ENCODE measurements at places on chromosomes 7 and 10. TPM values are rescaled to one million over a fixed set of nuclear protein-coding genes. Genes with fewer than 3 reads are reported as not detected.
A peak's percentile ranks its signal among the peaks of the same experiment; 100 is the strongest.

DNA sequence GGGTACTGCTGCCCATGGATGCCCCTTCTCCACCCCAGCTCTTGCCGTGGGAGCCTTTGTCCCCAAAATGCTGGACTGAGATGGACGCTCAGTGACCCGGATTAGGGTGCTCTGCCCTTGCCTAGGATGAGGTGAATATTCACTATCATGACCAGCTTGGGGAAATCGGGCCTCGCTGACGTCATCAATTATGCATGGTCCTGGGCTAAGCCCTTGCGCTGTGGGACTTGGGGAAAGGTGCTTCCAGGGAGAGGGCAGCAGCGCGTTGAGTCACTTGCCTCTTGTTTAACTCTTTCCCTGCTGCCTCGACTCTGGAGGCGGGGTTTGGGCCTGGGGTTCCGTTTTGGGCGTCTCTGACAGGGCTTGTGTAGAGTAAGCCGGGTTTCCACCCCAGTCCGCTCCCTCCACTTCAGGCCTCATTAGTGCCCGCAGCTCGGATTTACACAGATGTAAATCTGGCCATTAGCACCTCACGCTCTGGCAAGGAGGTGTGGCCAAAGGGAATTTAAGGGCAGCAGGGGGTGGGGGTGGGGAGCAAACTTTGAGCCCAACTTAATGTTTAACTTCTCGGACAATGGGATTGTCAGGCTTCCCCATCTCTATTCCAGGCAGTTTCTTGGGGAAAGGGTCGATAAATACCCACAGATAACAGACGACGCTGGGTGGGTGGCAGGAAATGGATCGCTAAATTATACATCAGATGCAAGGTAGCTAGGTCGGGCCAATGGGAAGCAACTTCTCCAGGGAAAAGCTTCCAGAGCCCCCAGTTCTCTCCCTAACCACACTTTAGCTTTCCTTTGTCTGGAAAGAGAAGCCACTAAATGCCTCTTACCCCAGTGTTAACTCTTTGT lies 51.3 kb upstream of the TCF7L2 start:
- no peak for DNase-seq

DNA sequence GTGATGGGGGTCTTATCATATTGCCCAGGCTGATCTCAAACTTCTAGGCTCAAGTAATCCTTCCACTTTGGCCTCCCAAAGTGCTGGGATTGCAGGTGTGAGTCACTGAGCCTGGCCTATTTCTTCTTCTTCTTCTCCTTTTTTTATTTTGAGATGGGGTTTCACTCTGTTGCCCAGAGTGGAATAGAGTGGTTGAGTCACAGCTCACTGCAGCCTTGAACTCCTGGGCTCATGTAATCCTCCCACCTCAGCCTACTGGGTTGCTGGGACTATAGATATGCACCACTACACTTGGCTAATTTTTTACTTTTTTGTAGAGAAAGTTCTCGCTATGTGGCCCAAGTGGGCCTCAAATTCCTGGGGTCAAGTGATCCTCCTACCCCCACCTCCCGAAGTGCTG lies 124.3 kb downstream of the SKIDA1 start:
- no peak for DNase-seq

GRCh38 chr10:37712489-37713131 lies 144.8 kb downstream of the ZNF248 start:
- DNase-seq: peak; percentile 55

DNA sequence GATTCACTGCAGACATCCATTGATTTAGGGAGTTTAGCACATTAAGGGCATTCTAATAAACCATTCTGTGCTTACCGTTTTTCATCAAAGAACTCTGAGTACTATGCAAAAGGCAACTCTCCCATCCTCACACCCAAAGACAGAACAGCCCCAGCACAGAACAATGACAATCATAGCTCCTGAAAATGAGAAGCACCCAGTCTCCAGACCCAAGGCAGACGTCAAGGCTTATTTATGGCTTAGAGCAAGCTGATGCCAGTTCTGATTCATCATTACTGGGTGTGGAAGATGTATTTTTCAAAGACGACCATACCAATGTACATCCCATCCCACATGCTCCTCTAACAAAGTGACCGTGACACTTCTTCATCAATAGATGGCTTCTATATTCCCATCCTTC lies 67.6 kb downstream of the OSBPL3 start:
- no peak for DNase-seq

DNA sequence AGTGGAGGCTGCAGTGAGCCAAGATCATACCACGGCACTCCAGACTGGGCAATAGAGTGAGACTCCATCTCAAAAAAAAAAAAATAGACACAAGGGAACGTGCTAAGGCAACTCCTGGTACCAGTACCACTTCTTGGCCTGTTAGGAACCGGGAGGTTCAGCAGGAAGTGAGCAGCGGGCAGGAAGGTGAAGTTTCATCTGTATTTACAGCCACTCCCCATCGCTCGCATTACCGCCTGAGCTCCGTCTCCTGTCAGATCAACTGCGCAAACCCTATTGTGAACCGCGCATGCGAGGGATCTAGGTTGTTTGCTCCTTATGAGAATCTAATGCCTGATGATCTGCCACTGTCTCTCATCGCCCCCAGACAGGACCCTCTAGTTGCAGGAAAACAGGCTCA lies 69.9 kb upstream of the FOXK1 start:
- DNase-seq: no peak

DNA sequence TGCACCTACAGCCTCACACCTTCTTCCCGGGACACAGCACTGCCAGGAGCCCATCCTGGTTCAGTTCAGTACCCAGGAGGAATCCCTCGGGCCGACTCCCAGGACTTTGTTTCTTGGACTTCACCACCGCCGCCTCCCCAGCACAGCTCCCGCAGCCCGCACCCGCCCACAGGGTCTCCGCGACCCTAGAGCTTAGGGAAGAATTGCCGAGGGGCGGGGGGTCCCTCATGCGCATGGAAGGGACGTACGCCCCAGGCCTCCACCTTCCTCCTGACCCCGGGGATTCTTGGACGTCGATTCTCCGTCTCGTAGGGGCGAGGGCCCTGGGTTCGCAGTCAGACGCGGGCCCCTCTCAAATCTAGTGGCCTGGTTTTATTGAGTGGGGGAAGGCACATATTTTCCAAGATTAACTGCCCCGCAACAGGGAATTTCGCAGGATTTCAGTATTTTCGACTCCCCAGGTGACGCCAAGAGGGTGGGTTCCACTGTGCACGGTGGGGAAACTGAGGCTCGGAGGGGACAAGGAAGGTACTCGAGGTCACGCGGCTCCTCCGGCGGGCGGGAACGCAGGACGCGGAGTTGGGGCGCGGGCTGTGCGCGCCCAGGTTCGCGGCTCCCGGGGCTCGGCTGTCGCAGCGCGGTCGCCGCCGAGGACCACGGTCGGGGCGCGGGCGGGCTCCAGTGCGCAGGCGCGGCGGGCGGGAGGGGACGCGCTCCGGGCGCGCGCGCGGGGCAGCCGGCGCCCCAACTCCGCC lies at the start of gene ADCY1:
Gene ADCY1, plus strand, starts transcription at position 708 of the 755 bp plus-strand sequence. CDS start 176 bp downstream, outside the sequence.
- DNase-seq: peak; percentile 38

GRCh38 chr10:35533565-35533964 lies 71.6 kb upstream of the GJD4 start:
- no peak for DNase-seq

- DNase-seq: no peak
Measured at GRCh38 chr10:85602713-85603112, 763.9 kb downstream of the GRID1 start.

GRCh38 chr10:43376046-43376635 lies 4.7 kb downstream of the FXYD4 start:
- no peak for DNase-seq

GRCh38 chr7:104818961-104819880 lies 194.8 kb upstream of the KMT2E start:
- no peak for DNase-seq

GRCh38 chr7:75689246-75690099 lies 49.3 kb downstream of the HIP1 start:
- no peak for DNase-seq

- no peak for DNase-seq
Measured at GRCh38 chr10:133297504-133297903, 11.2 kb downstream of the TUBGCP2 start.

DNA sequence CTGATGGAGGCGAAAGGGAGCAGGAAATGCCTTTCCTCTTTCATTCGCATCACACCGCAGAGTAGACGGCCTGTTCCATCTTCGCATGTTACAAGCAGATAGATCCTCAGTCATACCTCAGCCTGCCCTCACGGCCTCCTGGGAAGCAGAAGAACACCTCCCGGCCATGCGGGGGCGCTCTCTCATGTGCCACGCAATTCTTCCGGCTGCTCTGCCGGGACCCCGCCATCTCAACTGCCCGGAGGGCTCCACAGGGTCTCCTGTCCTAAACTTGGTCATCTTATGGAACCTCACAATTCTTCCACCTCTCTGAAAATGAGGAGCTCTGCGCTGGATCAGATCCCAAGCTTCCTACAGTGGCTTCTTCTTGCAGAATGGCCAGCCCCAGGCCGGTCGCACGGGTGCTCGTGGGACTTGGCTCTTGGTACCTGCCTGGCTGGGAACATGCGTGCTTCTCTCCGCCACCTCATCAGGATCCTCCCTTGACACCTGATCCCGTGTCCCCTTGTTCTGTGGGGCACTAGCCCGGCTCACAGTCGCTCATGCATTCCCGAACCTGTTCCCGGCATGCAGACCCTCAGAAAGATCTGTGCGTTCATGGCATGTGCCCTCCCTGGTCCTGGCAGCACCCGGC lies 262.8 kb upstream of the SHH start:
- DNase-seq: no peak

DNA sequence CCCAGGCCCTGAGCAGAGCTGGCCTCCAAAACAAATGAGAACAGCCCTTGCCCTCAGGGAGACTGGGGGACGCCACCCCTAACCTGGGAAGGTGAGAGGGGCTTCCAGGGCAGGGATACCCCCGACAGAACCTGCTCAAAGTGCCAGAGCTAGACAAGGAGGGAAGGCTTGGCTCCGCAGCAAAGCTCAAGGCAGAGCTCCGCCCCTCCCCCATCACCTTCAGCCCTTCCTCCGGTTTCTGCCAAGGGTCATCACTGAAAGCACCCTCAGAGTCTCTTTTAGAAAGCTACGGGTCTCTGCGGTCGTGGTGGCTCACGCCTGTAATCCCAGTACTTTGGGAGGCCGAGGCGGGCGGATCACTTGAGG lies 73.4 kb upstream of the CUX1 start:
- no peak for DNase-seq

MMD2 gene
- not detected for total RNA-seq

UCMA gene
- not detected for total RNA-seq

CYP26A1 gene
- total RNA-seq: not detected

TMEM176A gene
- 18.5 TPM for total RNA-seq

HGF gene
- 2.3 TPM for total RNA-seq

HABP2 gene
- total RNA-seq: not detected

HILPDA gene
- 7.9 TPM for total RNA-seq
